ENCODE measurements at places on chromosomes 7 and 10. TPM values are rescaled to one million over a fixed set of nuclear protein-coding genes. Genes with fewer than 3 reads are reported as not detected.

Gene PIK3CG
- polyA plus RNA-seq = 23.0 TPM

Gene LOXL4
- polyA plus RNA-seq = not detected

Gene TMEM72
- not detected for polyA plus RNA-seq

Gene RARRES2
- not detected for polyA plus RNA-seq

Gene TMEM139
- polyA plus RNA-seq = not detected

Gene CPA1
- polyA plus RNA-seq = 0.26 TPM

Gene TMEM176A
- 0.18 TPM for polyA plus RNA-seq

Gene ANTXRL
- polyA plus RNA-seq = not detected

Gene ITGA8
- not detected for polyA plus RNA-seq

Gene GLUD1
- polyA plus RNA-seq = 126 TPM

Gene FBXW4
- polyA plus RNA-seq = 6.5 TPM

Gene LIPF
- polyA plus RNA-seq = not detected

Gene CAMK2B
- polyA plus RNA-seq = not detected

Gene ELN
- polyA plus RNA-seq = not detected

Gene HMX3
- not detected for polyA plus RNA-seq

Gene CRTAC1
- polyA plus RNA-seq = not detected

Gene SLC16A12
- polyA plus RNA-seq = not detected

Gene AKR1C2
- polyA plus RNA-seq = not detected

Gene GIMAP1
- polyA plus RNA-seq = 48.0 TPM

Gene CALHM1
- polyA plus RNA-seq = not detected

Gene SLC16A9
- polyA plus RNA-seq = not detected

Gene ARHGAP12
- 11.3 TPM for polyA plus RNA-seq

Gene MDH2
- 131 TPM for polyA plus RNA-seq

Gene BNIP3
- 38.9 TPM for polyA plus RNA-seq

Gene HABP2
- polyA plus RNA-seq = not detected
